Lower leg skin (tissue), 4 donors: ENCODE measurements at places on chromosomes 2 and 18. TPM values are rescaled to one million over a fixed set of nuclear protein-coding genes. Genes with fewer than 3 reads are reported as not detected.

- no peak for DNase-seq
These were observed 12.1 kb upstream of the SRSF7 start for GRCh38 chr2:38763228-38763627.

- DNase-seq = no peak
These were observed 21.7 kb downstream of the CHST10 start for GRCh38 chr2:100395532-100396350.

- DNase-seq = no peak
These were observed 86.5 kb downstream of the PTGR3 start for GRCh38 chr18:75122334-75122958.

- DNase-seq = no peak
These were observed 54.5 kb upstream of the TMEM87B start for GRCh38 chr2:112000399-112001135.

- DNase-seq = no peak
These were observed 118.3 kb downstream of the SH3RF3 start for GRCh38 chr2:109247340-109247739.

DNA sequence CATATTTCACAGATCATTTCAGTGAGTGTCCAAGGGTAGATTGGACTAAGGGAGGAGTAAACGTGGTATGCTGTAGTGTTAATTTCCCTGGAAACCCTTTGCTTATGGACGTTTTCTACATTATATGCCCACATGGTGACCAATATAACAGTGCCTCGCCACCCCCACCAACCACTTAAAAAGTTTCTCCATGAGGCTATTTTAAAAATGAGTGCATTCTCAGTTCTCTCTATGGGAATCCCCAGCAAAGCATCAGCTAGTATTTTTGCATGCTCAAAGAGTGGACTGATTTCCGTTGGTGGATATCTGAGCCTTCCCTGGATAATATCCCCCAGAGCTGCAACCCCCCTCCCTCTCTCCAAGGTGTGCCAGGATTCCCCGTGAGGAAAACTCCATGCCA, 73.2 kb downstream of the TGFA start:
- no peak for DNase-seq

DNA sequence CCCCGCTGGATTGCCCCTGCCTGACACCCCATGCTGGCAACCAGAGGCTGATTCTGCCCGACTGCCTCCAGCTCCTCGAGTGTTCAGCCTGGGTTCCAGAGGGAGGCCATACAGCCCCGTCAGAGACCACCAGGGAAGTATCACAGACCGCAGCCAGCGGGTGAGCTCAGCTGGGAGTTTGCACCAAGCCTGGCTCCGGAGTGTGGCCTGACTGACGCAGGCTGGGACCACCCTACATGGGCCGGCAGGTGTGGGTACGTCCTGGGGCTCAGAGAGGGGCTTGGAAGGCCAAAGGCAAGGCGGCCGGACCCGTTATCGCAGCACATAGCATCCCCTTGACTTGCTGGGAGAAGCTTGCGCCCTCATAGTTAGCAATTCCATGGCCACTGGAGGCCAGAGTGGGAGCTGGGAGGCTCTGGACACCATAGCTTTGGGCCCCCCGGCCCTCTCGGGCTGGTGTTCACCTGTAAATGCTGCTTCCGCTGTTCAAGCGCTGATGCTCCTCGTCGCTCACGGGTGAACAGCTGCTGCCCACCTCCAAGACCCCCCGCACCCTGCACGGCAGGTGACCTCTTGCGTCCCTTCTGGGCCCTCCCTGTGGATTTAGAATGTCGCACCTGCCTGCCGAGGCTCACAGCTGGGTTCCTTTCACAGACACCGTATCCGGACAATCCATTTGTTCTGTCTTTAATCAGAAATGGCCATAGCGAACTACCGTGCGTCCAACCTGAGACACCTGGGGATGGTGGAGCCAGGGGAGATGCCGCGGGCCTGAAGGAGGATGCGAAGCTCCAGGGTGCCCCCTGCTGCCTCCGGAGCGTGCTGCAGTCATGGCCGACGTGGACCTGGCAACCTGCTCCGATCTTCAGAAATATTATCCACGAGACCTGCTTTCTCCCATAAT, 31.2 kb upstream of the SLC66A3 start:
- no peak for DNase-seq

GRCh38 chr2:101125374-101125773, 25.8 kb downstream of the TBC1D8 start:
- DNase-seq = no peak

Gene RGPD3
- total RNA-seq = 0.20 TPM

Gene AQP12B
- not detected for total RNA-seq

Gene LHCGR
- not detected for total RNA-seq

Gene TCF7L1
- 4.8 TPM for total RNA-seq

Gene RBFA
- total RNA-seq = 30.8 TPM

Gene PSD4
- 58.1 TPM for total RNA-seq

Gene PLGLB1
- total RNA-seq = 0.75 TPM

Gene SERPINB11
- not detected for total RNA-seq
